ENCODE measurements at places on chromosomes 13 and 19.

DNA sequence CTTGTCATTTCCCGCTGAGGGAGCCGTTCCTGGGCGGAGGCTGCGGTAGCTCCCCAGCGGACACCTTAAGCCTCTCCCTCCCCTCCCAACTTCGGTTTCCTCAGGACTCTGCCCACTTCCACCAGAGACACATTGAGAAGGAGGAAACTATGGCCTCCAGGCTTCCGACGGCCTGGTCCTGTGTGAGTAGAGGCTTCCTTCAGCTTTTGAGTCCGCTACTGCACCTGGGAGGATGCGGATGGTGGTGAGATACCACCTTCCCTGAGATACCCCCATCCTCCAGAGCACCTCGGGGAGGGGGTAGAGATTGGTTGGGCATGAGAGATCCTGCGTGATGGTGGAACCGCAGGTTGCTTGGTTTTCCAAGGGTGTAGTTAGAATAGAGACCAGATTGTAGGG, 955 bp downstream of the ZNF274 start:
- no peak for DNase-seq

DNA sequence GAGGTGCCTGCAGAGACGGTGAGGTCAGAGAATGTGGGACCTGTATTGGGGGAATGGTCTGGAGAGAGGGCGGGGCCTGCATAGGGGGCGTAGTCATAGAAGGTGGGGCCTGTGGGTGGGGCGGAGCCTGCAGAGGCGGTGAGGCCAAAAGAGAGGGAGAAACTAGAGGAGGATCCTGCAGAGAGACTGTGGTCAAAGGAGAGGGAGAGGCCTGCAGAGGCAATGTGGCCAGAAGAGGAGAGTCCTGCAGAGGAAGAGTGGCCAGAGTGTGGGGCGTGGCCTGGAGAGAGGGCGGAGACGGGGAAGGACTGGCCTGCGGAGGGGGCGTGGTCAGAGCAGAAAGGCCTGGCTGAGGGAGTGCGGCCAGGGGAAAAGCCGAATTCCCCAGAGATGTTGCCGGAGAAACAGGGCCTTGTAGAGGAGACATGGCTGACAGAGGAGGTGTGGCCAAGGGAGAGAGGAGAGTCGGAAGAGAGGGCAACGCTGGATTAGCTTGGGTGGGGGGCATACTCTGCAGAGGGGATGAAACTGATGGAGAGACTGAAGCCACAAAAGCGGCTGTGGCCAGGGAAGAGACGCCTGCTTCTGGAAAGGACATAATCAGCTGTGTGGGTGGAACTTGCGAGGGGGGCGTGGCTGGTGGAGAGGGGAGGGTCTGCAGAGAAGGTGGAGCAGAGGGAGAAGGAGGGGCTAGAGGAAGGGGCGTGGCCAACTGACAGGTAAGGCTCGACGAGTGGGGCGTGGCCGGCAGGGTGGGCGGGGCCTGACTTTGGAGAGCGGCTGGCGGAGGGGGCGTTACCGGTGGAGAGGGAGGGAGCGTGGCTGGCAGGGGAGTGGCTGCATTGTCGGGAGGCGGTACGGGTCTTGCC, 2.5 kb downstream of the PRR36 start:
- peak; percentile 59 for DNase-seq

GRCh38 chr13:113555141-113555540, 29.4 kb upstream of the TFDP1 start:
- no peak for DNase-seq

GRCh38 chr13:26813321-26813979, 52.9 kb upstream of the GPR12 start:
- no peak for DNase-seq

GRCh38 chr13:40221131-40221459, 445.3 kb downstream of the FOXO1 start:
- no peak for DNase-seq

GRCh38 chr13:110376120-110376519, 69.0 kb downstream of the COL4A2 start:
- DNase-seq: no peak

GRCh38 chr13:31955101-31955500, 76.5 kb upstream of the FRY start:
- no peak for DNase-seq

DNA sequence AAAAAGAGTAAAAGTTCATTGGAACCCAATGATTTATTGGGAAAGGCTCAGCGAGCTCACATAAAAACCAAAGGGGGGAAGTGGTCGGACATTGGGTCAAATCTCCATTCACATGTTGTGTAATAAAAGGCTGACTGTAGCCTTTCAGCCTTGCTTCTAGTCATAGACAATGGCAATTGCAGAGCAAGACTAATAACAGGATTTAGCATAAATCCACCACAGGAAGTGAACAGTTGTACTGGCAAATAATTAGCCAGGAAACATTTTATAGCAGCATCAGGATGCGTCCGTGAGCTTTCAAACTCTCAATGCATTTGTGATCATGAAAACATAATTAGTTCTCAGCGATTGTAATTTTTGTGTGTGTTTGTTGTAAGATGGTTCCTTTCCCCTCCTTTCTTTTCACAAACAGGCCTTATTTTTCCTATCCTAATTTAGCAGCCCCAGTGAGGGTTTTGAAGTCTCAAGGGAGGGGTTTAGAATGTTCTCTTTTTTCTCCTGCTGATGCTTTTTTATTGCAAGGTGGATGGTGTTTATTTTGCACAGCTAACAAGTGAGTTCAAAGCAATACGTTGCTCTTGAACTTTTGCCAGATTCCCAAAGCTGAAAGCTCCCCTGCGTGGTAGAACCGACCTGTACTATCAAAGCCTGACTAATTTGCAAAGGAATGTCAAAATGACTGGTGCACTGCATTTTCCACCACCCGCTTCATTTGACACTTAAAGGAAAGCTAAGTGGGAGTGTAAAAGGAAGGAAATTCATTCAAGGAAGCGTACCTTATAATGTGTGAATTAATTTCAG, 105.6 kb downstream of the SPRY2 start:
- DNase-seq: no peak

DNA sequence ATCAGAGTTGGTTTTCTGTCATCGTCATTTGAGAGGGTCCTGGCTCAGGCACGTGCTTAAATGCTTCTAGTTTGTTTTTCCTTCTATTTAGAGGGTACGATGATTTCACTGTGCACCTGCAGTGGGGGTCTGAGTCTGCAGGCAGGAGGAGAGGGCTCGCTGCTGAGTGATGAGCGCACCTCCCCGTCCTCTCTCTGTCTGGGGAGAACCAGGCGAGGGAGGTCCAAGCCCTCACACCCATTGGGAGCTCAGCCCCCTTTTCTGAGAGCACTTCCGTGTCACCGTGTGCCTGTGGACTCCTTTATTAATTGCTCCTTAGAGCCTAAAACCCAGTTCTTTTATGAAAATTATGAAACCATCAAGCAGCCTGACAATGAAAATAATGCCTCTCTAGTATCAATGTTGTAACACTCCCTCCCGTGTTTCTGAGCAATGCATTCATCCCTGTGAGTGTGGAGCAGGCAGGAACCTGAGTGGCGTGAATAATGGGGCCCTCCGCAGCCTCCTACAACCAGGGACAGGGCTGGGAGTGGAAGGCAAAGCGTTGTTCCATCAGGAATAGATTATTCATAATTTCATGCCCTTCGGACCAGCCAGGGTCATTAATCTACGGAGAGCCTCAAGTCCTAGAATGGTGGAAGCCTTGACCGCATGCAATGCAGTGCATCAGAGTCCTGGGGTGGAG, 191.6 kb downstream of the UQCRFS1 start:
- DNase-seq: no peak

DNA sequence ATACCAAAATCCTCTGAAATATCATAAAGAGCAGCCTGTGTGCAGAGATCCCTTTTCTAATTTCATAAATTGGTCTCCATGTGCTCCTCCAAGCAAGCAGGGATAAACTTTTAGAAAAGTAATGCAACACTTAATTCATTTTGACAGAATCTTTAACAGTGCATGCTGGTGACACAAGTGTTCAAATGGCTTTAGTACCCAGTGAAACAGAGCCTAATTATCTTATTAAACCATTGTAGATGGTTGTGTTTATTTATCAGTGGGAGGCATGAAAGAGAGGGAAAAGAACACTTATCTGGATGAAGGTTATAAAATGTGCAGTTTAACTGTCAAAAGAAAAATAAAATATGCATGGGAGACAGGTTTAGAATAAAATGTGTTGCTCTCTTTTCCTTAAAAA, 945.0 kb upstream of the PCDH20 start:
- DNase-seq: no peak

GRCh38 chr19:51365211-51365964, 800 bp downstream of the ETFB start:
- no peak for DNase-seq

DNA sequence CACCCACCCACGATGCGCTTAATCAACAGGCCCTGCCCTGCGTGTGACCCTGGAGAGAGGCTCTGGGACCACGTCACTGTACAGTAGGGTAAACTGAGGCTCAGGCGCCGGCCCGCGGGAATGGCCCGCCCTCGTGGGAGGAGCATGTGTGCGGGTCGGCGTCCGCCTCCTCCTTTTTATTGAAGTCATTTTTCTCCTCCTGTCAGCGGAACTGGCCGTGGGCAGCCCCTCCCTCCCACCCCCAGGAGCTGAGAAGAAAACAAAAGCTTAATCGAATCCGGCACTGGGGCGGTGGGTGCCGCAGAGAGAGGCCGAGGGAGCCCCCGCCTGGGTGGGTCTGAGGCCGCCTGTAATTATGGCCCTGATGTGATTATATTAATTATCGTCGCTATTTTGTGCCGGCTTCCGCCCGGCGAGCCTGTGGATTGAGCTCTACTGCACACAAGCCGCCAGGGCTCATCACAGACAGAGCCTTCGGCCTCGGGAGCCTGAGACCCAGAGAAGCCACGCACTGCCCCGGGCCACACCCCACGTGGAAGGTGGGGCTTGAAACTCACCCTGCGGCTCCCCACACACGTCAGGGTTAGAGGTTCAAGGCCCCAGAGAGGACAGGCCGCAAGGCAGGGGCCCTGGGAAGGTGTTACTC, 7.0 kb downstream of the C2CD4C start:
- DNase-seq: no peak

DNA sequence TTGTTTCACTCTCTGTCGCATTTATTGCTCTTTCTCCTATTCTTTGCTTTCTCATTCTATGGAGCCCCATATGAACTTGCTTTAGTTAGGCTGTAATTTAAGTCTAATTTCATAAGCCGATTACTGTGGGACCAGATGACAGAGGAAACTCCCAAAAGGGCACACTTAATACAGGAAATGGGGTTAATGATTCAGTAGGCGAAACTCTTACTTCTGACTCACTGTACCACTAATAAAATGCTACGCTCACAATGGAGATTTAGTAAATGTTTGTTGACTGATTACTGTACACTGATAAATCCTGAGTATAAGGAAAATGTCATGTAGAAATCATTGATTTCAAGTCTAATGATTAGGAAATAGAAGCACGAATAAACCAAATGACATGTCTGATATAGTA, 276.4 kb downstream of the KLF5 start:
- peak; percentile 71 for DNase-seq

- no peak for DNase-seq
These were observed 5.5 kb downstream of the WDFY2 start for GRCh38 chr13:51589793-51590192.

GRCh38 chr13:33874871-33875270, 56.9 kb downstream of the RFC3 start:
- DNase-seq: no peak
